ENCODE measurements at places on chromosomes 5 and 9.

DNA sequence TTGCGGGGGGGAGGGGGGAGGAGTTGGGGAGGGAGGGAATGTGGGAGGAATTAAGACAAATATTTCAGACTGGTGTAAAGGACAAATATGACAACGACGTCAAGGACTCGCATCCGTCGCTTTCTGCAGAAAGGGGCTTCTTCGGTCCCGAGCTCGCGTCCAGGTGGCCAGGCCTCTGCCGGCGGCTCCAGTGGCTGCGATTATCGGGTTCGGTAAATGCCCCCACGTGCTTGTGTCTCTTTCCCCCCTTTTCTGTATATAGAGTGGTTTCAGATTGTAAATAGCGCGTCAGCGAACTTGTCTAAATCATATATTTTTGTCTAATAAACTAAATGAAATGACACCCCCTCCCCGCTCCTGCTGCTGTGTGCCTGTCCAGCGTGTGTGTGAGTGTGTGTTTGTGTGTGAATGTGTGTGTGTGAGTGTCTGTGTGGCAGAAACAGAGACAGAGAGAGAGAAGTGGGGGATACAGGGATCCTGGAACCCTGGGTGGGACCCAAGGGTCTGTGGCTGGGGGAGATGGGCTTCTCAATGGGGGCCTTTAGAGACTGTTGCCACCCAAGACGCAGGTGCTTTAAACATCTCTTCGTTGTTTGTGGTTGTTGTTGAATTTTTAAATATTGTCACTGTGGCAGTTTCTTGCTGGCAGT lies 5.6 kb downstream of the IRX1 start:
- peak; percentile 46 for DNase-seq

- peak; percentile 73 for DNase-seq
These were observed 2.9 kb upstream of the PAX5 start for GRCh38 chr9:37036776-37037502.

- DNase-seq: no peak
These were observed 271.6 kb downstream of the PLK2 start for GRCh38 chr5:58188262-58188651.

GRCh38 chr5:129377504-129377903 lies 82.6 kb upstream of the ADAMTS19 start:
- DNase-seq: no peak

DNA sequence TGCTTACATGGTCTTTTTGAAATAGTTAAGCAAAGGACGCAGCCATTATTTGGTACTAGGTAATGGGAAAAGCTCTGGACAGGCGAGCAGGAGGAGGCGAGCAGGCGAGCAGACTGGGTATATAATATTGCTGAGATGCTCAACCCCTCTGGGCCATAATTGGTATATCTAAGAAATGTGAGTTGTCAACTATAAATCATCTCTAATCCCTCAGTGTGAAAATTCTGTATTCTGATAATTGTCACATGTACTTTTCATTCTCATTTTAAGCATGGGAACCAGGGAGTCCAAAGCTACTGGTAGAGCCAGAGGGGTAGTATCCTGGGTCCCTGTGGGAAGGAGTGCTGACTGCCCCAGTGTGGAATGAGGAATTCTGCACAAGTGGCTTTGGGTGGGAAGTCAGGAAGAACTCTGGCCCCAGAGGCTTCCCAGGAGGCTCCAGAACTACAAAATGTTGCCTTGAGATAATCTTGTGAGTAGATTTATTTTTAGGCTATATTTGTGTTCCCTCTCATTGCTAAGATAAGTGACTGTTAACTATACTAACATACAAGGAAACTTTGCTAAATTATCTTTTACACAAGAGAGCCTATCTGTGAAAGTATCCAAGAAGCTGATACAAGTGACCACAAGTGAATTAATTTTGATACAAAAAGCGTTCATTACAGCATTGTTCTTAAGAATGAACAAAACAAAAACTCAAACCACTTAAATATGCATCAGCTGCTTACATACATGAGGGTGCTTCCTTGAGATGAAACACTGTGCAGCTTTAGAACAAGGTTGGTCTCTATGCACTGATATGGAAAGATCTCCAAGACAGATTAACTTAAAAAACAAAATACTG lies 70.5 kb upstream of the TNFAIP8 start:
- no peak for DNase-seq

DNA sequence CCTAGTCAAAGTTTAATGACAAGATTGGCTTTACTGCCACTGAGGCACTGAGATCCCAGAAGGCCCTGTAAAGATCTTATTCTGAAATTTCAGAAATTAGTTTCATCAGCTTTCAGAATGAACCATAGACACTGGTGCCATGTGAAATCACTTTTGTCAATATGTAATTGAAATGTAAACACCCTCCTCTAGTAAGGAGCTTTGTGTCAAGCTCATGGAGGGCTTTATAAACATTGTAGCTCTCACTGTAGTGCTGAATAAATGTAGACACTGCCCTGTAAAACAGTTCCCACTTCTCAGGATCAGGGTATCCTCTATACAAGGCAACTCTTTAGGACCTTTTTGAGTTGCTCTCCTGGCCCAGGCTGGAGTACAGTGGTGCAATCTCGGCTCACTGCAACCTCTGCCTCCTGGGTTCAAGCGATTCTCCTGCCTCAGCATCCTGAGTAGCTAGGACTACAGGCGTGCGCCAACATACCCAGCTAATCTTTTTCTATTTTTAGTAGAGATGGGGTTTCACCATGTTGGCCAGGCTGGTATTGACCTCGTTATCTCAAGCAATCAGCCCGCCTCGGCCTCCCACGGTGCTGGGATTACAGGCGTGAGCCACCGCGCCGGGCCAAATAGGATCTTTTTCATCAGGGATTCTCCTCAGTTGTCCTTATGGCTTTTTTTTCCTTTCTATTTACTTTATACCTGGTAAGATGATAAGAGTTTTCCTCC lies 1823.9 kb upstream of the CDH9 start:
- DNase-seq: no peak

GRCh38 chr5:77849308-77849900 lies 73.3 kb upstream of the TBCA start:
- no peak for DNase-seq

DNA sequence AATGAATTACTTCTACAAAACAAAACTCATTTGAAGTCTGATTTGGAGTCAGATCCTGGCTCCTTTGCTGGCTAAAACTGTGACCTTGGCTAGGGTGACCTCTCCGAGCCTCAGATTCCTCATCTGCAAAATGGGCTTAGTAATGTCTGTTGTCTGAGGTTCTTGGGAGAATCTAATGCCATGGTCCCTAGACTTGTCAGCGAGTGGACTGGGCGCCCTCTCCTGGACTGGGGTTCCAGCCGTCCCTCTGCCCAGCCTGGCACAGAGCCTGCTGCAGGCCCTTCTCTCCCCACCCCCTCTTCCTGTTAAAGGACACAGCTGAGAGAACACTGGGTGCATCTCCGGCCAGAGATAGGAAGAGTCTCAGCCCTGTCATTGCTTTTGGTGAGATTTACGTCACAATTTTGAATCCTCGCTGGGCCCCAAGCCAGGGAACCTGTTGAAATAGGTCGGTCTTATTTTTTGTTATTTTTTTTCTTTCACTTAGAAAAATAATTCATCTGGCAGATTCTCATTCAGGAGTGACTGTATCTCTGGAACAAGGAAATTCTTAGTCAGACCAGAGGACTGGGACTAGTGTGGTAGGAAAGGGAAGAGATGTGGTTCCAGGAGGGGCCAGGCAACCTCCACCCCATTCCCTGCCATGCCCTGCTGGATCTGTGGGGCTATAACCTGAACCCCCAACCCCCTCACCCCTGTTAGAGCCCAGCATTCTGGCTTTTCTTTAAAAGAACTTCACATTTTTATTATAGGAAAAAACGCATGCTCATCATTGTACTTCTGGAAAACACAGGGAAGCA lies 48.2 kb upstream of the RPL26L1 start:
- DNase-seq: no peak

DNA sequence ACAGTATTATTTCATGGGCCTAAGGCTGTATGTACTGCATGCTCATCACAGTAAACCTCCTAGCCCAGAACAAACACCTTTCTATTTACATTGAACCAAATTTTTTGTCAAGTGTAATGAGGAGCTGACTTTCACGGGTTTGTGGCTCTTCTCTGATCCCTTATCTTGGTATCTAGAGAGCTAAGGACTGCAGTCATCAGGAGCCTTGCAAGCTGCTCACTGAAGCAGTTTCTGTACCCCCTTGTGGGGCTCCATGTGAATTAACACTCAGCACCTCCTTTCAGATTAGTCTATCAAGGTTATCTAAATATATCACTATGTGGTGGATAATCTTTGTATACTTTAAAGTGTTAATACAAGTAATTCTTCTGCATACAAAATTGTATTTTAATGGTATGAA lies 108.2 kb downstream of the AUH start:
- DNase-seq: no peak

DNA sequence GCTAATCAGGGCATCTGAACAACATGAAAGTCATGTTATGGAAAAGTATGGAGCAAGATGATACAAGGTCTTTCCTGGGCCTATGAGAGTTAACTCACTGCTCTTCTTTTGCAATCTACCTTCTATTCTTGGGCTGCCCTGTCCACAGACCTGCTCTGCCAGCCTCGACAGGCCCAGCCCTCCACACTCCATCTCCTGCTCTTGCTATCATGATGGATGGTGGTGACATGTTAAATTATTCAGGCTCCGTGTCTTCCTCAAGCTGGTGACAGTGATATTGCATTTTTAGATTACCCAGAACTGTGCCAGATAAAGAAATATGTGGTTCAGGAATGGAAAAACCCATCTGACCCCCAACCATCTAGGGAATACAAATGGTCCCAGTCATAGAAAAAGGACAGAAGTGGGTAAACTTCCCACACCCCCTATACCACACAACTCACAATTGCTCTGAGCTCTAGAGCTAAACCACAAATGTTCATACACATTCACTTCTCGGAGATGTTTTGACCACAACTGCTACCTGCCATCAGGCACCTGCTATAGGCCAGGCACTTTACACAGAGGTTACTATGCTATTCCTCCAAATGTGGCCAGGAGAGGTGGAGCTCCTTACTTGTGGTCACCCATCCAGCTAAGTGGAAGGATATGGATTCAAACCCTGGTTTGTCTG lies 311.3 kb downstream of the ASTN2 start:
- no peak for DNase-seq

GRCh38 chr9:108517651-108518365 lies 338.0 kb downstream of the ACTL7B start:
- DNase-seq: no peak

DNA sequence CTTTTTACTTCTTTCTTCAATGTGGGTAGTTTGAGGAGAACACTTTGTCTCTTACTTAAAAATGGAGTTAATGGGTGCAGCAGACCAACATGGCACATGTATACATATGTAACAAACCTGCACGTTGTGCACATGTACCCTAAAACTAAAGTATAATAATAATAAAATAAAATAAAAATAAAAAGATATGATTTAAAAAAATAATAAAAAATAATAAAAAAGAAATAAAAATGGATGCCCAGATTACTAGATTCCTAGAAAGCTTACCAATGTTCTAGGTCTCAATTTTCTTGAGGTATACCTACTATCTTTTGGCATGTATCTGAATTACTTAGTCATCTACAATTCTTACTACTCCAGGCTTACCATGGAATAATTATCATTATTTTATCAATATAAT lies 2001.6 kb upstream of the CDH9 start:
- no peak for DNase-seq

- DNase-seq: no peak
These were observed 9.4 kb upstream of the GM2A start for GRCh38 chr5:151243564-151243963.

DNA sequence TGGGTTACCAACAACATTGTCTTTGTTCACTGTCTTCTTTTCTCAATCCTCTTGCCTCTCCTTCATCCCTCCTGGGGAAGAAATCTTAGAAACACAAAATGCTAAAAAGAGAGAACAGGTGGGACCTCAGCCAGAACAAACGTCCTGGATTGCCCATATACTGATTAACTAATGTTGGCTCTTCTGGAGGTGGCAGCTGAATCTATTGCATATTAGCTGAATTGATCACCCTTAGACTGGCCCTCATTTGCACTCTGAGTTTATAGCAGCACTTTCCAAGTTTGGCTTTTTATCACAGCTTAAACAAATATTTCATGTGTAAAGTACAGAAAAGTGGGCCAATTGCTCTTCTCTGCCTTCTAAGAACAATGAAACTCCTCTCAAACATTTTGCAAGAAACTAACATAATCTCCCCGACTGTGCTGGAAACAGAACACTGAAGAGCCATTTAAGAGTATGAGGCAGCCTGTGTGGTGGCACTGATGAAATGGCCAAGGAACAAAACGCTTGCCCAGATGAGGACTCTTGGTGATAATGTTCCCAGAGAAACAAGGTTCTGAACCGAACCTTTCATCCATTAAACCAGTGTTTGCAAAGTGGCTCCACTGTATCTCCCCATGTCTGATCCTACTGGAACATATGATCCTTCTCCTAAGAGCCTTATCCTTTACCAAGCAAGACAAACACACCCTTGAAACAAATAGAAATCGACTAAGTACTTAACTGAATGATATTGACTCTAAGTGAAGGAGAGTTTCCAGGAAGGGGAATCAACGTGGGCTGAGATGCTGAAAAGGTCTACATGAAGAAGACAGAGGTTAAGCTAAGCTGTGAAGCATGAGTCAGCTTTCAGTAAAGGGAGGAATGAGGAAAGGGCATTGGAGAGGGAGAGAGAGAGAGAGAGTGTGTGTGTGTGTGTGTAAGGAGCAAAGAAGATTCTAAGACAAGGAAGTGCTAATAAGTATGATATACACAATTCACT lies 83.2 kb upstream of the LIFR start:
- no peak for DNase-seq

DNA sequence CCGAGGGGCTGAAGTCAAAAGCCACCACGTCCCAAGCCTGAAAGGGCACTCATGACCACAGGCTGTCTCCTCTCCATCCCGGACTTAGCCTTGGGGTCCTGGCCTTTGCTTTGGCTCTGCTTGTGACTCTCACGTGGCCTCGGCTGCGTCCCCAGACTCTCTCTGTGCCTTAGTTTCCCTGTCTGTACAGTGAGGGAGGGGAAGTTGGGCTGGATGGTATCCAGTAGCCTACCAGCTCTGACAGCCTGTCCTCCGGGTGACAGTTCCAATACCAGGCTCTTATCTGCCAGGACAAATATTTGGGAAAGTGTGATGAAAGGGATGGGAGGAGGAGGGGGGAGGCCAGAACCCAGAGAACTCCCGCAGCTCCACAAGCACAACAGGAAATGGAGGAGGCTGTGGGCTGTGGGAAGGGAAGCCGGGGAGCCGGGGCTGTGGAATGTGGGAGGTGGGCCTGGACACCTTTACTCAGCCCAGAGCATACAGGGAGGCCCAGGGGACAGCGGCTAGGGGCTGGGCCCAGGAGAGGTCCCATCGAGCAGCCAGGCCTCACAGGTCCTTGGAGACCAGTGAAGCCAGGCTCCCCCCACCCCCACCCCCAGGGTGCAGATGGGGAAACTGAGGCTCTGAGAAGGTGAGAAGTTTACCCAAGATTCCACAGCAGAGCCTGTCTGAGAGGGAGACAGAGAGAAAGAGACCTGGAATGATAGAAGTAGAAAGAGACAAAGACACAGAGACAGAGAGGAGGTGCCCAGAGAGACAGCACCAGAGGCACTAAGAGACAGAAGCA lies 18.3 kb downstream of the PDGFRB start:
- DNase-seq: no peak

GRCh38 chr5:163384669-163385068 lies 52.7 kb upstream of the CCNG1 start:
- no peak for DNase-seq

- DNase-seq: no peak
These were observed 45.9 kb downstream of the TEK start for GRCh38 chr9:27154908-27155307.
